Smooth muscle cell of trachea (primary cell): ENCODE measurements at places on chromosomes 4 and X. TPM values are rescaled to one million over a fixed set of nuclear protein-coding genes. Genes with fewer than 3 reads are reported as not detected.

Gene CABS1
- not detected in 2 replicates for total RNA-seq

Gene USP11
- 49.3 and 51.9 TPM in 2 replicates for total RNA-seq

Gene ADGRG2
- total RNA-seq = 0.17 and 0.58 TPM in 2 replicates

Gene MAGEA8
- not detected in 2 replicates for total RNA-seq

Gene MND1
- 2.2 and 13.1 TPM in 2 replicates for total RNA-seq

Gene H2BW2
- total RNA-seq = under 0.01 TPM in 1 of 2 replicates, not detected in the other
